Activated effector memory CD4-positive, alpha-beta T cell treated with Interleukin-2 at 50 U/mL for 16 hours (primary cell): ENCODE measurements at places on chromosomes 4 and X.

DNA sequence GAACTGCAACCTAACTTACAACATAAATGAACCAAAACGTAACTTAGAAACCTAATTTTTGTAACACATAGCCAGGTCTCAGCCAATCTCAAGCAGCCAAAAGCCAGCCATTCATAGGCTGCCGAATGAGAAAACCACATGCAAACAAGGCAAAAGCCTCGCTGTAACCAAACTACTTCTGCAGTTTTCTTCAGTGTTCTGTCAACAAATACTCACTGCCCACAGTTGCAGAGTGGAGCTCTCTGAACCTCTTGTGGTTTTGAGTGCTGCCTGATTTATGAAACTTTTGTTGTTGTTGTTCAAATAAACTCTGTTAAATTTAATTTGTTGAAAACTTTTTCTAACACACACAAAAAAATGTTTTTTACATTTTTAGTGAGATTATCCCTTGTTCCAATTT, 251.2 kb downstream of the PAPSS1 start:
- no peak for DNase-seq

DNA sequence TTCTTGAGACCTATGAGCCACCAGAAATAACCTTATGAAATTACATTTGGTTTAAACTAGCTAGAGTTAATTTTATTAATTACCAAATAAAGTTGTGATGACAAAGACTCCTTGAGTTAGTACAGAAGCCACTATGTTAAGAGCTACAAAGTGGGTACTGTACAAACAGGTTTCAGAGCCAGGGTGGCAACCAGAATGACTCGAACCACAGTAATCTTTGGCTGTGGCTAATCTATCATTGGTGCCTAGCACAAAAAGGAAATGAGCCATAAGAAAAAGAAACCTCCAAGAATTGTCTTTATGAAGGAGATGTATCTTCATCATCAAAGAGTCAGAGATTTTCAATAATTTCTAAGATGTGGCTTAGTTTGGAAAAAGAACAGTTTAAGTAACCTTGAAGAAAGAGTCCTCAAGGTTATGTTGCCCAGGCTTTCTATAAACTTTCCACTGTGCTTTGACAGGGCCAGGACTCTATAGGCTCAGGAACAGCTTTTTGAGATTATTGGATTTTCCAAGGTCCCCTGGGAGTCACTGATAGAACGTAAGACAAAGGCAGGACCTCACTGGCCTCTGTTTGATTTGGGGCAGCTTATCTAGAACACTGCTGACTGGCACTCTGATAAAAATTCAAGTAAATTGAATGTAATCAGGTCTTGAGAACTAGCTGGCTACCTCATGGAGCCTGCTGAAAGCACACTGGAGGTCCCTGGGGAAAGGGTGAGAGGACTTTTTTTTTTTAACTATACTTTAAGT, 777.7 kb downstream of the STIM2 start:
- DNase-seq, result no peak

- DNase-seq, result peak; percentile 47
Observed at GRCh38 chr4:9703391-9703790, 78.0 kb upstream of the DRD5 start.

GRCh38 chr4:94931626-94932025, 173.9 kb downstream of the BMPR1B start:
- DNase-seq, result no peak

DNA sequence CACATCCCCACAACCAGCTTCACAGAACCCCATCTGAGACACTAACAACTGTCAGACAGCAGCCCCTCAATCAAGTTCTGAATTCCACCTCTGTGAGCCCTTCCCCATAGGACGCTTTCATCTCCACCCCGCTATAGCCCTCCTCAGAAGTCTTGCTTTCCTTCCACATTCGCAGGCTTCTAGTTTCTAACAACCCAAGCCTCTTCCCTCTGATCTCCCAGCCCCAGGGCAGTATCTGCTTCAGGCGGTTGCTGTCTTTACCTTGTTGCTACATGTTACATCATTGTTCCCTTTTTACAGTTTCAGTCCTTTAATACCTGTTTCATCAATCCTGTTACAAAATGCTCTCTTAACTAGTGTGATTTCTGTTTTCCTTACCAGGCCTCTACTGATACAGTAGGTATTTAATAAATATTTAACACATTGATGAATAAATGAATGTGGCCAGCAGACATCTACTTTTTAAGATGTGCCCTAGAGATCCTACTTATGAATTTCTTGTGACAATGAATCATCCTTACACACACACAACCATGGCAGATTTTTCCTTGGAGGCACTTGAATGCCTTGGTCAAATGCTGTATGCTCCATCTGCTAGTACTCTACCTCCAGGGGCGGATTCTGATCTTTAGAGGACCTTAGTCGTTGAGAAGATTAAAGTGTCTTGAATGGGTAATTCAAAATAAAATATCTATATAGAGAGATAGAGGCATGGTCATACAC, 164.7 kb upstream of the SLIT2 start:
- no peak for DNase-seq

- peak; percentile 53 for DNase-seq
Observed at GRCh38 chrX:47380268-47380667, 9.9 kb downstream of the ZNF157 start.
